ENCODE measurements at places on chromosomes 3 and 15.

GRCh38 chr15:75695634-75696310 is 16.9 kb downstream of the CSPG4 start:
- no peak for DNase-seq

DNA sequence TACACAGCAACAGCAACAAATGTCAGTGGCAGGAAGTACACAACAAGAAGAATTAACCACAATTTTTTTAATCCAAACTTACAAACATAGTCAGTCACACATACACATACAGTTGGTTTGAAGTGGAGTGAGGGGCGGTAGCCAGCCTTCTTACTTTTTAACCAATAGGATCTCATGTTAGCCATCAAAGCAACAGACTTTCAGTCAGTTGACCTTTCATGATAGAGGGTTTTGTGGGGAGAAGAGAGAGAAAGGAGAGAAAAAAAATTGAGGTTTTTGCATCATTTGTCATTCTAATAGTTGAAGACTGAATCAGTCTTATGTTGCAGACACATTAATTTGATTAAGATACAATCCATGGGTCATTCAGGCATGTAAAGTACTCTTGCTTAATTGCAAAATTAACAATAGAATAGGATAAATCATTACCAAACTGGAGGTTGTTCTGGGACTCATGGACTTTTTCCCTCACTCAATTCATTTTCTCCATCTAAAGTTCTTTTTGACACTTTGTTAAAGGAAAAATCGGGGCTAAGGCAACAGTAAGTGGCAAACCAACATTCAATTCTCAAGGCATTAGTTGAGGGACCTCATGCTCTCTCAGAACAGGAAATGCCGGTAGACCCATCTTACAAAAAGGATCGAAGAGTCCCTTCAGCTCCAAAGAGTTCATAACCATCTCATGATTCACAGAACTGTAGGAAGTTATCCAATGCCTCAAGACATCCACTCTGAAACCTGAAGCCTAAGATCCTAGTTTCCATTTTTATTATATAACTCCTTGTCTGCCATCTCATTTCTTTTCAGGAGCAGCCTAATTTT is 159.5 kb upstream of the LPP start:
- no peak for DNase-seq

- DNase-seq: no peak
Measured at GRCh38 chr3:80338366-80338765, 570.6 kb upstream of the ROBO1 start.

DNA sequence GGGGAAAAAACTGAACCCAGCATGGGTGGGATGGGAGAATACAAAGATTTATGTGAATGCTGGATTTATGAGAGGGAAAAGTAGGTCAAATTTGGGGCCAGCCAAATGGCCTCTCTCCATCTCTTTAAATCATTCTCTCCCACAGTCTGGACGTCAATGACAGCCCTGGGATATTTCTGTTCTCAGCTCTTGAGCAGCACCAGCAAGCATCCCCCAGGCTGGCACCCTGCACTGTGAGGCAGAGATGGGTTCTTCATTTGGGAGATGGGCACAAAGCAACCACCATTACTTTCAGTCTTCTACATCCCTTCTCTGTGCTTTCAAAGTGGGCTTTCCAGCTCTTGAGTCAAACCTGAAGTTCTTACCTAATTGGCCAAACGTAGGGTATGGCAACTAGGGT is 321.0 kb downstream of the NTRK3 start:
- DNase-seq: no peak

DNA sequence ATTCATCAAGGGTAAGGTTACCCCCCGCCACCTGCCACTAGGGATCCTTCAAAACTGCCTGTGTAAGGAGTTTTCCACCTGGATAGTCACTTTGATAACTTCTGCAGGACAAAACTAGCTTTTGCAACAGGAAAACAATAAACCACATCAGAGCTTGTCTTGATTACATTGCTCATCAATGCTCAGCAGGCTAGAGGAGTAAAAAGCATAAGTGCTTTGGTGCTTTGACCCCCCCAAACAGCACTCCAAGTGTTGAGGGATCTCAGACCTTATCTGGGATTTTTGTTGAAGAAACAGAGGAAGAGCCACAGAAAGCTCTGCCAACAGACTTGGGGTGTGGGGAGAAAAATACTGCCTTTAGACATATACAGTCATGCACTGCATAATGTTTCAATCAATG is 10.8 kb upstream of the PHLDB2 start:
- no peak for DNase-seq
